ENCODE measurements at places on chromosomes 3 and 15.

GRCh38 chr3:172478116-172478515 lies 29.9 kb upstream of the GHSR start:
- no peak for DNase-seq

DNA sequence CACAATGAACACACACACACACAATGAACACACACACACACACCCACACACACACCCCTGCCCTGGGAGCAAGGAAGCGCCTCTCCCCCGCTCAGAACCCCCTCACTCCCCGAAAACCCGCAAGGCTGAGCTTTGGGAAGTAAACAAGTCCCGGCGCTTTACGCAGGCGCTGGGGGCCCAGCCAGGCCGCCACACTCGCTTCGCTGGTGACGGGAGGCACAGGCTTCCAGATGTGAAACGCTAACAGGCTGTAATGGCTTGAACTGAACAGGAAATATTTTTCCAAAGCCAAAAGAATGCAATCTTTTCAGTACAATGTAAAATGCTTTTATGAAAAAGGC lies 122.7 kb upstream of the IGF1R start:
- peak; percentile 80 for DNase-seq

GRCh38 chr3:152139651-152140050 lies 129.1 kb upstream of the MBNL1 start:
- no peak for DNase-seq

- no peak for DNase-seq
Measured at GRCh38 chr3:123158899-123159390, 42.8 kb upstream of the SEC22A start.

DNA sequence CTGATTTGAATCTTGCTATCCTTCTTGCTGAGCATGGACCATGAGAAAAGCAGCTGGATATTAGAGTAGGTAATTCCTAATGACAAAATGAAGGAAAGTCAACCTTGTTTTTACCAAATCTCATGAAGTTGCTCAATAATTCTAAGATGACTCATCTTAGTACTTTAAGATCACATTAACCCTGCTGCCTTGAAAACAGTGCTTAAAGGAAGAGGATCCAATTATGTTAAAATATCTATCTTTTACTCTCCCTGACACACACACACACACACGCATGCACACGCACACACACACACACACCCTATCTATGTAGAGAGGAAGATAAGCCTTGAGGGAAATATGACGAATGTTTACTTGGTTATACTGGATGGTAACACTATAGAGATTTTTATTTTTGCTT lies 16.0 kb upstream of the MYO1E start:
- DNase-seq: no peak

GRCh38 chr3:69856965-69857705 lies 117.9 kb downstream of the MITF start:
- no peak for DNase-seq

- DNase-seq: no peak
Measured at GRCh38 chr15:54839379-54839778, 357.4 kb downstream of the RSL24D1 start.

DNA sequence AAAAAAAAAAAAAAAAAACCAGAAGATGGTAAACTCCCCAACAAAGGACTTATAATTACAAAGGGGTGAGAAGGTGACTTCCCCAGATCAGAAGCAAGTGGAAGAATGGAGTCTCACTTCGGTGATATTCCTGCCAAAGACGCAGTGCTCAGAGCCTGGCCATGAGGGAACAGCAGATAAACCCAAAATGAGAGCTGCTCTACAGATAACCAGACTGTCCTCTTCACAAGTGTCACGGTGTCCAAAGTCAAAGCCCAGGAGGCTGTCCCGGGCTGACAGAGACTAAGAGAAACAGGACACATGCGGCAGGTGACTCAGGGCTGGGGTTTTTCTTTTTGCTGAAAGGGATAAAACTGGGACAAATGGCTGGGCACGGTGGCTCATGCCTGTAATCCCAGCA lies 48.8 kb downstream of the HMCES start:
- no peak for DNase-seq

DNA sequence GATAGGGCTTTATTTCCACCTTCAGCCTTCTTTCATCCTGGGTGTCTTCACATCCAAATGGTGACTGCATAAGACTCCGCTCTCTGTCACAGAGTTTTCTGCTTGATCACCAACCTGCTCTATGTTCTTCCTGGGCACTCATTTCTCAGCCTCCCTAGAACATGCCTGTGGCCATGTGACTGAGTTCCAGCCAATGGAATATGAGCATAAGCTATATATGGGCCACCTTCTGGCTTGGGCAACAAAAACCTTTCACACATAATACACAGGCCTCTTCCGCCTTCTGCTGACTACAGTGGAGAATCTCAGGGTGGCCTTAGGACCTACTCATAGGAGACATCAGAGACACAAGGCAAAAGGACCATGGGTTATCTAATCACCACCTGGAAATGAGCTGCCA lies 51.2 kb upstream of the MED12L start:
- no peak for DNase-seq

All from lower leg skin (tissue), 4 donors.